Renal cortical epithelial cell (primary cell): ENCODE measurements at places on chromosomes 2 and 18.
A peak's percentile ranks its signal among the peaks of the same experiment; 100 is the strongest.

GRCh38 chr18:681985-682384 lies 24.5 kb downstream of the TYMS start:
- no peak for DNase-seq

- DNase-seq = no peak
Observed at GRCh38 chr2:127673291-127674069, 1.9 kb downstream of the LIMS2 start.

DNA sequence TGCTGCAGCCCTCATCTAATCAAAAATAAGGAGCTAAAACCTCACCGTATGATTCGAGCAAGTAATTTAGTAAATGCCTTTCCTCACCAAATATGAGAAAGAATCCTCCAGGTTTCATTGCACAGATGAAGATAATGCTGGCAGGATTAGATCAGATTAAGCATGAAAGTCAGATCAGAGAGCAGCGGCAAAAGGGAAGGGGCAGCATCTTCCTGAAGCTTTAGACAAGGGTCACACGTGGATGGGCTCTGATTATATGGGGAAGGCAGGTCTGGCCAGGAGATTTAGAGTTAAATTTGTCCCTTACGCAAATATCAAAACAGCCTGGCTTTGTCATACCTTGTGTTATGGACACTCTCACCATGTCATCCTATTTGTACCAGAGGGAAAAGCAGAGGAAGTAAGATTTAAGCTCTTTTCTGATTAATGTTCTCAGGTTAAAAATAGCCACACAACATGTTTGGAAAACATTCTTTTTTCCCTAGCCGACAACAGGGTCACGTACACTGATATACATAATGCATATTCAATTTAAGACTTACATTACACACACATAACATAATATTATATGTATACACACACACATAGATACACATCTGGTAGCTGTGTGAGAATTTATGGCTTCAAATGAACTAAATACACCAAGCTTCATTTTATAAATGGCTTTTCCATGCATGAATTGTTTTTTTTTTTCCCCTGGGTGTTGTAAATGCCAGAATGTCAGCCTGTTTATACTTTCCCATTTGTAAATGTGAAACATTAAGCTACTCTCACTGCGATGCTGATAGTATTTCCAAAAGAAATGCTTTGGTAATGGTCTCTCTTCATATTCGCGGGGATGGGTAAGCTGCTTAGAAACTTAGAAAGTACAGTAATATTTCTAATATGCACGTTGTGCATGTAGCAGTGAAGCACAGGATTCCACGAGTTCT lies 196.3 kb upstream of the SIX3 start:
- no peak for DNase-seq

DNA sequence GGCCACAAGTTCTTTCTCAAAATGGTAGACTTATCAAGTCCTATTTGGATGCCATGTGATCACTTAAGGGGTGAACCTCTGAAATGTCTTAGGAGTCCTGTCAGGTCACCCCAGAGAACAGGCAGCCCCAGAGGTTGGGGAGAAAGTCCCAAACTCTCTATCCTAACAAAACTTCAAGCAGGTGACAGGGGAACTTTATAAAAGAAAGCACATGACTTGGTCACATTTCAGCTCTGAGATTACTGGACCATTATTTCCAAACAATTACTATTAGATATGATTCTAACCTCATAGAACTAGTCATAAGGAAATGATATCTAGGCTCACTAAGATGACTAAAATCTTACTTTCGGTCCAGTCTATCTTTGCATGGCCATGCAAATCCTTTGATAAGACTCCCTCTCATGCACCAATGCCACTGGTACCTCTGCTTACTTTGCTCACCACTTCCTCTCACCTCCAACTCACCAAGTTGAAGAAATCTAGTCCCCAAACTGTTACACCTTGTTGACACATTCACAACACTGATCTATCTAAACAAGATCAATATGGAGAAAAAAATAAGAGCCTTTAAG lies 107.0 kb downstream of the GALNT14 start:
- DNase-seq = no peak

- peak; percentile 10 for DNase-seq
Observed at GRCh38 chr2:221254299-221254698, 317.8 kb downstream of the EPHA4 start.

DNA sequence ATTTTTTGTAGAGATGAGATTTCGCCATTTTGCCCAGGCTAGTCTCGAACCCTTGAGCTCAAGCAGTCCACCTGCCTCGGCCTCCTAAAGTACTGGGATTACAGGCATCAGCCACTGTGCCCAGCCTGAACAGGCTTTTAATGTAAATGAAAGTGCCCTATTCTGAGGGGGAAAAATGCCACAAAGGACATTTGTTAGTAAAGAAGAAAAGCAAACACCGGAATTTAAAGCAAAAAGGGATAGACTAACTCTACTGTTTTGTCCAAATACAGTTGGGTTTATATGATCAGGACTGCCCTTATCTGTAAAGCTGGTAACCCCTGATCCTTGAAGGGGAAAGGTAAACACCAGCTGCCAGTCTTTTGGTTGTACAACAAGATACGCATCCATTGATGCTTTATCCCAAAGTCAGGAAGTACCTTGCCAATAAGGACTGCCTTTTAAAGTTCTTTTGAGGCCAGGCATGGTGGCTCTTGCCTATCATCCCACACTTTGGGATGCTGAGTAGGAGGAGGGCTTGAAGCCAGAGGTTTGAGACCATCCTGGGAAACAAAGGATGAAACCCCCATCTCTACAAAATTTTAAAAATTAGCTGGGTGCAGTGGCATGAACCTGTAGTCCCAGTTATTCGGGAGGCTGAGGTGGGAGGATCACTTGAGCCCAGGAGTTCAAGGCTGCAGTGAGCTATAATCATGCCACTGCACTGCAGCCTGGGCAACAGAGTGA lies 13.1 kb downstream of the CLEC4F start:
- no peak for DNase-seq

DNA sequence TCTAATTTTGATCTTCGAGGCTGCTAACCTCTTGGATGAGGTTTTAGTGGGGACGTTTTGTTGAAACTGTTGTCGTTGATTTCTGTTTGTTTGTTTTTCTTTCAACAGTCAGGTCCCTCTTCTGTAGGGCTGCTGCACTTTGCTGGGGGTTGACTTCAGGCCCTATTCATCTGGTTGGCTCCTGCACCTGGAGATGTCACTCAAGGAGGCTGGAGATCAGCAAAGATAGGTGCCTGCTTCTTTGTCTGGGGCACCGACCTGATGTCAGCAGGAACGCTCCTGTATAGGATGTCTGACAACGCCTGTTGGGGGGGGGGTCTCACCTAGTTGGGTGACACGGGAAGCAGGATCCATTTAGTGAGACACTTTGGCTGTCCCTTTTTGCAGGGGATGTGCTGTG lies 915.6 kb upstream of the CHAC2 start:
- DNase-seq = no peak

- DNase-seq = no peak
Observed at GRCh38 chr2:120423167-120423943, 77.4 kb downstream of the INHBB start.

- peak; percentile 27 for DNase-seq
Observed at GRCh38 chr18:58691256-58691655, 20.0 kb downstream of the MALT1 start.

DNA sequence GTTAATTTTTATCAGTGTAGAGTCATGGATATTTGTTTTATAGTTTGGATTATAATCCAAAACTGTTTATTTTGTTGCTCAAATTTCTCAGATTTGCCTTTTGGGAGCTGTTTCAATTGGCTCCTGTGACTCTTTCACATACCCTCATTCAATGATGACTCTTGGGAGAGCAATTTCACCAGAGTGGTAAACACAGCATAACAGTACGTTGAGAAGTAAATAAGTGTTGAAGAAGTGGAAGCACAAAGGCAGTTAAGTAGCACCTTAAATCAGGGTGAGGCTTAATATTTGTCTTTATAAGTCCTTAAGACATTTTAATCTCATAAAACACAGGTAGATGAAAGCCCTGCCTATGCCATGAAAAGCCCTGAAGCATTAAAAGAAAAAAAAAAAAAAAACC lies 17.1 kb upstream of the SLC39A10 start:
- peak; percentile 36 for DNase-seq

- no peak for DNase-seq
Observed at GRCh38 chr18:23012249-23012648, 79.1 kb downstream of the RBBP8 start.

DNA sequence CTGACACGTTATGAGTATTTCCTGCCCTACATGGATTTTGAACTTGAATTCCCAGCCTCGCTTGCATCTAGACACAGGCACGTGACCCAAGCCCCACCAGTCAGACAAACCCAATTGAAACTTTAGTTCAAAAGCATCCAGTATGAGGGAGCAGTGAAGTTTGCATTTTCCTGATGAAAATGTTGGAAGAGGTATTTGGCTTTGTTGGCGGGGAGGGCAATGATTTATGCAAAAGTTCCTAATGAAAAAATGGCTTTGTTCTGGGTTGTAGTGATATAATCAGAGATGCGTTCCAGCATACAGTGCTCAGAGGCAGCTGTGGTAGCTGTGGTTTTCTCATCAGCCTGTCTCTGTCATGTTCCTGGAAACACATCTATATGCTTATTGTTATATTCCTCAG lies 36.8 kb upstream of the CPS1 start:
- DNase-seq = no peak

- DNase-seq = peak; percentile 53
Observed at GRCh38 chr2:195364015-195364965, 292.7 kb upstream of the SLC39A10 start.

DNA sequence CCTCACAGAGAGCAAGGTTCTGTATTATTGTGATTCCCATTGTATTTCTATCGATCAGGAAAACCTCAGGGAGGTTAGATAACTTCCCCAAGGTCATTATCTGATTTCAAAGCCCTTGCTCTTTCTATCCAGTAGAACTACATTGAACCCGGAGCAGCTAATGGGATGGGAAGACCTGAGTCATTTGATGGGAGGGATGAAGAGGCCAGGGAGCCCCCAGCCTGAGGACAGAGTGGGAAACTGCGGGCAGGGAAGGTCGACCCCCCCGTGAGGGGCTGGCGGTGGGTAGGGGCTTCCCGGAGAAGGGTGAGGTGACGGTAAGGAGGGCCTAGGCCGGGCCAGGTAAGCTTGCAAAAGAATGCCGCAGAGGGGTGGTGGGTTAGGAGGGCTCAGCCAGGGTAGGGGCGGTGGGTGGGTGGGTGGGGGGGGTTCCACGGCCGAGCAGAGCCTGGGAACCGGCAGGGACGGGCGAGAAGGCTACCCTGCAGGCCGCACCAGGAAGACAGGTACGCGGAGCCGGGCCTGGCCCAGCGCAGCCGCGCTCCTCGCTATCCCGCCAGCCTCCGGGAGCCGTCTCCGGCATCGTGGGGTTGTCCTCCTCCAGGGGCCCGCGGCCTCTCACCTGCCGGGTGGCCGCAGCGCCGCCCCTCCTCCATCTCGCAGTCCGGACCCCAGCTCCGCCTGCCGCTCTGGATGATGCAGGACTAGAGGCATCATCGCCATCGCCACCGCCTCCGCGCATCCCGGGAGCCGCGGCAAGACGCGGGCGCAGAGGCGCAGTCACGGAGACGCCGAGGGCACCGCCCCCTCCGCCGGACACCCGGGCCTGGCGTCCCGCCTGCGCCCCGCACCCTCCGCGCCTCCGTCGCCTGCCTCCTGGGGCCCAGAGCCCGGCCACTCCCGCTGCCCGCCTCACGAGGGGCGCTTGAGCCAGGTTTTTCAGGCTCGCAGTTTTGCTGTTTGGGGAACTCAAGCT lies at the start of gene GPR75:
Gene GPR75, minus strand, starts transcription at position 762 of the 976 bp plus-strand sequence. CDS start 5,211 bp downstream, outside the sequence.
- no peak for DNase-seq

DNA sequence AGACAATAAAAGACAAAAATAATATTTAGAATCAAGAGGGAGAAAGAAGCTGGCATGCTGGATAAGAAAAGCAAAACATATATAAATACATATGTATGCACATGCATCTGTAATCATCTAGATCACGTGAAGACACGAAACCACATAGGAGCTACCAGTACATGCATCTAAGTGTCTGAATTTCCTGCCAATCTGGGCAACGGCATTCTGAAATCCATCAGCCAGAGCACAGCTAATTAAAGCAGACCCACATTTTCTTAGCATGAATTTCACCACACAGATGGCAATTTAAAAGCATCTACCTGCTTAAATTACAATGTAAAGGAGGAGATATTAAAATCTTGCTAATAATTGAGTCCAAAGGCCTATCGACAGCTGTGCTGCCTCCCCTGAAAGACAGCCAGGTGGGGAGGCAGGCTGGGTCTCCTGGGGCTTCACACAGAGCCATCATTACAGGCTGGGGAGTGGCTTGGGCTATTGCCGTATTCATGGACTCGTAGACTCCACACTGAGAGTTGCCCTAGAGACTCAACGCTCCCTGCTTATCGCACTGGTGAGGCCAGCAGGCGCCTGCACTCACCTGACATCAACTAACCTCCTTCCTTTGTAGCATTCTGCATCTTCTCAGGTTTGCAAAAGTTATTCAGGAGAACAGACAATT lies 272.5 kb upstream of the PXDN start:
- no peak for DNase-seq

- DNase-seq = peak; percentile 27
Observed at GRCh38 chr2:29293830-29294438, 178.7 kb downstream of the CLIP4 start.

DNA sequence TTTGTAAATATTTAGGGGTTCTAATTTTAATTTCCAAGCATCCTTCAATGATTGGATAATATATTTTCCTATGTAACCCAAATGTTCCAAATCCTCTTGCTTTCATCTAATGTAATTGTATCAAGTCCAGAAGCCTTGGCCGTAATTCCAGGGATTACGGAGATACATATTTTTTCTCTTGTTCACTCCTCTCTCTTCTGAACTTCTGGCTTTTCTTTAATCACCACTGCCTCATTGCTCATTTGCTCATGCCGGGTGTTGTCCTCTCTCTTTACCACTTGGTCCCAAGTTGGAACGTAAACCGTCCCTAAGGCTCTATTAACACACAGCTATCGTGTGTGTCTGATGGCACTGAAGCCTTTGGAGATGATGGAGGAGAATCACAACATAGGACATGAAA lies 188.7 kb upstream of the COL3A1 start:
- no peak for DNase-seq

DNA sequence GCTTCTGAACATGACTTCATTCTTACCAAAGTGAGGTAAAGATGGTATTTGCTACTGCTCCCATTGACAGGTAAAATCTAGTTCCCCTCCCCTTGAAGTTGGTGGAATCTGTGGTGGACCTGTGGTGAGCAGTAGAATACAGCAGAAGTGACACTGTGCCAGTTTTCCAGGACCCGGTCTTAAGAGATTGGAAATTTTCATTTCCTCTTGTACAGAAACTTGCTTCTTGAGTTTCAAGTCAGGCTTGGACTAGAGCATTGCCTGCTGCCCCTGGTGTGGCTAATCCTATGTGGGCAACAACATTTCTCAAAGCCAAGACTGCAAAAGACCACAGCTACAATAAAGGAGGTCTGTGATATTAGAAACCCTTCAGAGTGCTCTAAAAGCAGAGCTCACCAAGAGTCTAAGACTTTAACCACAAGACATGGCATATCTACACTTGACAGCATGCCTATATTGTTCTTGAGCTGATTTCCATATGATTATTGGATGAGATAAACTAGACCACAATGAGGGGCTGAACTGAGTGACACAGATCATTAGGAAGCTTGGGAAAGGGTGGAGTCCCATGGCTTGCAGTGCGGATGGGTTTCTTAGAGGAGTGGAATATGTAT lies 458.1 kb downstream of the BCL11A start:
- DNase-seq = no peak
